ENCODE measurements at places on chromosomes 12 and 14.

GRCh38 chr12:111105294-111105693 lies 184.9 kb upstream of the MYL2 start:
- no peak for DNase-seq

DNA sequence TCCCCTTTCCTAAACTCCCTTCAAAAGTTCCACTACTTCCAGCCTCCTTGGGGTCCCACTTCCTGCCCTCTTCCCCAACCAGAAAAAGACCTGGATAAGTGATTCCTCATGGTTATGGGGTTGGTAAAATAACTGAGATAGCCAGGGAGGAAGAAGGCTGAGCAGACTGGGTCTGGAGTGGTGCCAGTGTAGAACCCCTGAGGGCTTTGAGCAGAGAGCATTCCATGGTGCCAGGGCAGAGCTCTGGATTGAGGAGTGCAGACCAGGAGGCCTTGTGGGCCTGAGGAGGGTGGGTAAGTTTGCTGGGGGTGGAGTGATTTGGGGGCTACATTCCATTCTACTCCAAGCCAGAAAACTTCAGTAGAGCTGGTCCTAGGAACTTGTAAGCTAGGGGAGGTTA lies 9.5 kb upstream of the CISTR start:
- no peak for DNase-seq

DNA sequence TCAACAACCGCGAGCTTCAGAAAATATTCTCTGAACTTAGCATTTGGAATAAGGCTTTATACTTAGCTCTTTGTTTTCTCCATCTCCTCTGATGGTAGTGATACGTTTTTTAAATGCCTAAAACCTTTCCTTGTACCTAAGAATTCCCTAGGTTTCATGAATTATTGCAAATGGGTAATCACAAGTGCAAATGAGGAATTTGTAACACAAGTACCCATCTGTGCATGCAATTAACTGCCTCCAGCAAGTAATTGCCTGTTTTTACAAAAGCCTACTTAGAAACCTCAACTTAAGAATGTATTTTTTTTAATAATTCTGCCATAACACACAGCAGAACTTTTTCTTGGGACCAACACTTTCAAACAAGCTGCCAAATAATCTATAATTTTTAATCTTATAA lies 149.2 kb downstream of the PHLDA1 start:
- DNase-seq, result no peak

DNA sequence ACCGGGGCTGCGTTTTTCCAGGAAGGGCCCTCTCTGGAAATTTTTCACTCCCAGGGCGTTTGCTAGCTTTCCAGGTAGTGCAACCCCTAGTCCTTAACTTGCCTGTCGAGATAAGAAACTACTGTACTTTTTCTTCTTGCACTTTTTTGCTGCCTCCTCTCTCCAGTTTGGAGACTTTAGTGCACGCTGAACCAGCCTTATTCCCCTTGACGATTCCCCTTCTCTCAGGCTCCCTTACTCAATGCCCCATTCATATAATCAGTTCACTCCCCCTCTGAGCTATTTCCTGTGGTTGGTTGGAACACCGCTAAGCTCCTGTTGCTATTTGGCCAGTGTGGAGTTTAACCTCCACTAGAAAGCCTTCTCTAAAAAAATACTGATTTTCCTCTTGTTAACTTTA lies 682 bp downstream of the CREBL2 start:
- peak; percentile 80 for DNase-seq

GRCh38 chr14:35934499-35934898 lies 108.4 kb downstream of the BRMS1L start:
- no peak for DNase-seq

DNA sequence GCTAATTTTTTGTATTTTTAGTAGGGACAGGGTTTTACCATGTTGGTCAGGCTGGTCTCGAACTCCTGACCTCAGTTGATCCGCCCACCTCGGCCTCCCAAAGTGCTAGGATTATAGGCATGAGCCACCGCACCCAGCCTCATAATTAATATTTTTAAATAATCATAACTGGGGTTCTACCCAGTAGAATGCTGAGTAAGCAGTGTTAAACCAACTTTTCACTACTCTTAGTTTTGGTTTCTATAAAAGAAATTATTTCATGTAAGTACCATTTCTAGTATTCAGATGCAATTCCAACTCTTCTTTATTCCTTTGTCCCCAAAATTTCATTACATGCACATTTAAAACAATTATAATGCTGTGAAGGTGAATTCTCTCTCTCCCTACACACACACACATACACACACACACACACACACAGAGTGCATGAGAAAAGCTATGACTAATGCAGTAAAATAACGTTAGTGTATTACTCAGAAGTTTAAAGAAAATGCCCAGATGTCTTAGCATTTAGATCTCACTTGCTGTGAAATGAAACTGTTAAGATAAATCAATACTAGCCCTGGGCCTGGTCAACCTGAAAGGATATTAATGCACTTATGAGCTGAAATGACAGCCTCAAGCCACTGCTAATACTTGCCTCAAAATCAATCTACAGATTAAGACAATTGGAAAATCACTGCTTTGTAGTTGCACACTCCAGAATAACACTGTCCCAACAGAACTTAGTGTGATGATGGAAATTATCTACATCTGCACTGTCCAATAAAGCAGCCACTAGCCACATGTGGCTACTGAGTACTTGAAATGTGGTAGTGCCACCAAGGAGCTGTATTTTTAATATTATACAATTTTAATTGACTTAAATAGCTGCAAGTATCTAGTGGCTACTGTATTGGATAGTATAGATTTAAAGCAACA lies 36.0 kb downstream of the PTPN21 start:
- DNase-seq, result peak; percentile 88

GRCh38 chr12:85423947-85424346 lies 143.9 kb downstream of the ALX1 start:
- DNase-seq, result no peak

- no peak for DNase-seq
Measured at GRCh38 chr14:23182372-23183157, 895 bp downstream of the SLC7A8 start.

GRCh38 chr12:20259786-20260185 lies 108.6 kb upstream of the PDE3A start:
- DNase-seq, result no peak

DNA sequence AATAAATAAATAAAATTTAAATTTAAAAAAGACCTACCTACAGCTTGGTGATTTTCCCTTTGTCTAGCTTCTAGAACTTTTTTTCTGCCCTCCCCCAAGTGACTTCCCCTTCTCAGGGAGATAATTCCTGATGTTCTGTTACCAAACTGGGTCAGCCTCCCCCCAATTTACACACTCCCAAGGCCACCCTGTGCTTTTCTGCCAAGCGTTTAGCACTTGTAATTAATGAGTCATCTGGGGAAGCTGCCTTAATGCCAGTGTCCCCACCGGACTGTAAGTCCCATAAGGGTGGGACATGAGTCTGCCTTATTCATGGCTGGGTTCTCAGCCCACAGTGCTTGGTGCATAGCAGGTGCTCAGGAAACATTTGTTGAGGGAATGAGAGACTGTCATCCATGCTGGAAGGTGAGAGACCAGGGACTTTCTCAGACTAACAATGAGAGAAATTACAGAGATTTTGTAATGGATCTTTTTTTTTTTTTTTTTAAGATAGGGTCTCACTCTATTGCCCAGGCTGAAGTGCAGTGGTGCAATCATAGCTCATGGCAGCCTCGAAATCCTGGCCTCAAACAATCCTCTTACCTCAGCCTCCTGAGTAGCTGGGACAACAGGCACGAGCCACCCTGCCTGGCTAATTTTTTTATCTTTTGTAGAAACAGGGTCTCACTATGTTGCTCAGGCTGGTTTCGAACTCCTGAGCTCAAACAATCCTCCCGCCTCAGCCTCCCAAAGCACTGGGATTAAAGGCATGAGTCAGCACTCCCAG lies 106.8 kb downstream of the PHETA1 start:
- DNase-seq, result no peak

- DNase-seq, result no peak
Measured at GRCh38 chr12:117853600-117853999, 115.2 kb downstream of the KSR2 start.

GRCh38 chr14:85824526-85824925 lies 294.6 kb downstream of the FLRT2 start:
- DNase-seq, result no peak

GRCh38 chr12:43069768-43070221 lies 480.2 kb upstream of the PRICKLE1 start:
- peak; percentile 12 for DNase-seq

DNA sequence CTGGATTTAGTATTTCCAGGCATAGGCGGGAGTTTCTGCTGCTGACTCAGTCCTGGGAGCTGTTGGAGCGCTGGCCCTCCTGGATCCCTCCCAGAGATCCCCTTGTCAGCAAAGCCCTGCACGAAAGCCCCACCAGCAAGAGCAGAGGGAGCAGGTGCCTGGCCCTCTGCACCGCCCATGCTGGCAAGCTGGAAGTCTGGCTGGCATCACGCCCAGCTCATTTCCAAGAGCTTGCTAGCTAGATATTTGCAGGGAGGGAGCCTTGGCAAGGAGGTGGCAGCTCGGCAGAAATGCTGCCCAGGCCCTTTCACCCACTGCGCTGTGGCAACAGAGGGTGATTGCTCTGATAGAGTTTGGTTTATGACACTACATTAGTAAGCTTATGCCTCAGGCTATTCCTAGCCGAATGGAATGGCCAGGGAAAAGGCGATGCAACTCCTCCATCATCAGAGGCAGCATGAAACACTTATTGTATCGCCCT lies 193.9 kb downstream of the EMP1 start:
- DNase-seq, result peak; percentile 1

GRCh38 chr14:28671425-28671824 lies 95.2 kb upstream of the FOXG1 start:
- DNase-seq, result peak; percentile 11

DNA sequence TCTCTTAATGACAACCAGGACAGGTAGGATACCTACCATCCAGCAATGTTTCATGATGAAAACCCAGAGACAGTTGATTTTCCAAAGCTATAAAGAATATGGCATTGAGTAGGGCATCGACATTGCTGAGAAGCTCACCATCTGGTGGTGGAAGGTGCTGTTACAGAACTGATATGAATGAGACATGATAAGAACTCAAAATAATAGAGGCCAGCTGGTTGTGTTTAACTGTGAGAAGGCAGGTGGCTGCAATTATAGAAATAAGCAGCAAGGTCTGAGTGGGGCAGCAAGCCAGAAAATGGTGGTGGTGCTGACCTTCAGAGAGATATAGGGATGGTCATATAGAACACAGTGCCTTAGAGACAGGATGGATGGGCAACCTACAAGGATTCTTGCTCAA lies 449.7 kb downstream of the BTG1 start:
- no peak for DNase-seq

DNA sequence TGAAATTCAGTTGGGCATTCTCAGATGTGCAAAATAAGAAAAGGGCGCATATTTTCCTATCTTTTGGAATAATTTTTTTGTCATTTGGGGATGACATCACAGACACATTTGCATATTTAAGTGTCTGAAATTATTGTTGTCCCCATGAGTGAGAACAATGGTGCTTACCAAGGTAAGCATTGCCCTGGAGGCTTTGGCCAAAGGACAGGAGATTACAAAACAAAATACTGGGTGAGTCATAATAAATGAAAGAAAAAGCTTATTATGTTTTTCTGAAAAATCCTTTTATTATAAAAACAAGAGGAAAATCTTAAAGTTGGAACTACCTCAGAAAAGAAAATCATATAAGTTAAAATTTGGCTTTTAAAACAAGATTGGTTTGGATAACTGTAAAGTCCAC lies 254.9 kb downstream of the BTG1 start:
- DNase-seq, result peak; percentile 8

- DNase-seq, result no peak
Measured at GRCh38 chr12:66800046-66800445, 121.2 kb upstream of the GRIP1 start.

DNA sequence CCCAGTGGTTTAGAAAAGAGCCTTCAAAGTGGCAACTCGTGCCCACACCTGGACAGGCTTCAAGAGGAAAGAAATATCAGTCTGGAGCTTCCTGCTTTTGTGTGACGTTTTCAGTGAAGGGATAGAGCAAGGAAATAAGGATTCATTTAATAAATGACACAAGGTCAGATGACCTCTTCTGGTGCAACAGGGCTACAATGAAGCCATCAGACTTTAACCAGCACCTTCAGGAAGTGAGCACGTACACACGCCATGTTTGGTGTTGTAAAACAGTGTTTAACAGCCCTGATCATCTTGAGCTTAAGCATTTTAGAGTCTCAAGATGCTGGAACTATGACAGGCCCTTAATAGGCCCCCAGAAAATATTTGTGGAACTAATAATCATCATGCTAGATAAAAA lies 59.1 kb downstream of the CCDC60 start:
- DNase-seq, result no peak

DNA sequence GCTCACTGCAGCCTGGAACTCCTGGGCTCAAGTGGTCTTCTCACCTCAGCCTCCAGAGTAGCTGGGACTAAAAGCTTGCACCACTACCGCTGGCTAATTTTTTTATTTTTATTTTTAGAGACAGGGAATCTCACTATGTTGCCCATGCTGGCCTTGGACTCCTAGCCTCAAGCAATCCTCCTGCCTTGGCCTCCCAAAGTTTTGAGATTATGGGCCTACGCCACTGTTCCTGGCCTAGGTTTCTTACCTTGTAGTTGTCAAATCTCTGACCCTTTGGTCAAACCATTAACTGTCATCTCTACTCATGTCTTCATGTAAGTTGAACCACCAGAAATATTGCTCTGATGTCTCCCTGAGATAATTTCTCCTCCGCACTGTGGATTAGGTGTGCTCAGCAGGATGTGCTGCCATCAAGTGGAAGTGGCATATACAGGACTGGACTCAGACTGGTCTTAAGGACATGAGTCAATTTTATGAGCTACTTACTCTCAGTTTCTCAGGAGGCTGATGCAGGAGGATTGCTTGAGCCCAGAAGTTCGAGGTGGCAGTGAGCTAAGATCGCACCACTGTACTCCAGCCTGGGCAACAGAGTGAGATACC lies 28.5 kb downstream of the ACTR6 start:
- peak; percentile 13 for DNase-seq

DNA sequence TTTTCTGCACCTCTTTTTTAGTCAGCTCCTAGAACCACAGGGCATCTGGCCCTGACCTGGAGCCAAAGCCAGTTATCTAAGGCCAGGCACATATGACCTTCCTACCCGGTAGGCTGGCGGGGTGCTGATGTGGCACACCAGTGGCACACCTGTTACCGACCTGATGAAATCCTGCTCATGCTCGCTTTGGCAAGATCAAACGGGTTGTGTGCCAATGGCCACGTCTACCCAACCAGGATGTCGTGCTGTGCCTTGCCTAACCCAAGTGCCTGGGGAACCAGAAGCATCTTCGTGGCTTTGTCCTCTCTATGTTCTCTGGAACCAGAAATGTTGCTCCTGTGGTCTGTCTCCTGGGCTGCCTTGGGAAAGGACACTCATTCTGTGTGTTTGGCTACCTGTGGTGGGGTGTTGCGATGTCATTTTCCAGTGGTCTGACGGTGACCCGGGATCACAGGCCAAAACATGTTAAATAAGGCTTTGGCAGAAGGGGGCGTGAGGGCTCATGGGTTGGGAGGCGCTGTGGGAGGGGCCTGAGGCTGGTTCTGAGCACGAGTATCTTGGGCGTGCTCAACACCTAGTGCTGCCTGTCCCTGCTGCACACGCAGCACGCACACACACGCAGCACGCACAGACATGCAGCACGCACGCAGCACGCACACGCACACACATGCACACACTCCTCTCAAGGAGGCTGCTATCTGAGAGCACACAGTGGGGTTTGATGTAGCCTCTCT lies 27.9 kb downstream of the CCNK start:
- DNase-seq, result no peak

Data from IMR-90 (cell line).